PC-3 (cell line): ENCODE measurements at places on chromosomes 5 and 9.
A peak's percentile ranks its signal among the peaks of the same experiment; 100 is the strongest.

DNA sequence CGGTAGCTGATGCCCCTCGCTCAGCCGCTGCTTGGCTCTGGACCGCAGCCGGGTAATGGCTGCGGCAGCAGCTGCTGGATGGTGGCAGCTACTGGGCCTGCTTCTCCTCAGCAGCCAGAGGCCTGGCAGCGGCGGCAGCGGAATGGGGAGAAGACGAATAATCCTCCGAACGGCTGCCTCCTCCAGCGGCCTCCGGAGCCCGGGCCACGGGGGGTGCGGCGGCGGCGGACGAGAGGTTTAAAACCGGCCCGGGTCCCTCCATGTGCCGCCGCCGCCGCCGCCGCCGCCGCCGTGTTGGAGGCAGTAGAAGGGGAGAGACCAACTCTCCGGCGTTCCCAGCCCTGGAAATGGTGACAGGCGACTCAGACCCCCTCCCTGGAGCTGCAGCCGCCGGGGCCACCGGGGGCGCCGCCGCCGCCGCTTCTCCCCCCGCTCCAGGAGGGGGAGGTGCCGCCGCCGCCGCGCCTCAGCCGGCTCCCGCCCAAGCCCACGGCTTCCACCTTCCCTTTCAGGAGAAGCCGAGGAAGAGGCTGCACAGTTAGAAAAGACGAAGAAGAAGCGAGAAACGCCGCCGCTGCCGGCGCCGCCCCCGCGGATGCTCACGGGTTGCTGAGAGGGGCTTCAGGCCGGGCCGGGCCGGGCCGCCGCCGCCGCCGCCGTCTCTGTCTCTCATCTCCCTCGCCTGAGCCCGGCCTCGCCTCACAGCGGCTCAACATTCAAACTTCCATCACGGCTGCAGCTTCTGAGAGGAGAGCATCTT is 118.4 kb upstream of the PRSS3 start:
- H3K4me3 ChIP-seq, result peak overlapping the region; percentile 74
- peak; percentile 25 for DNase-seq
- no peaks in the 10 kb centered on the region for H3K27me3 ChIP-seq
- H3K36me3 ChIP-seq, result no peaks in the 10 kb centered on the region

- H3K36me3 ChIP-seq, result no peaks in the 10 kb centered on the region
- H3K27me3 ChIP-seq, result no peaks in the 10 kb centered on the region
- DNase-seq, result no peak
These were observed 181.0 kb upstream of the CD180 start for GRCh38 chr5:67377631-67378030.

GRCh38 chr9:77475641-77476473 is 172.3 kb downstream of the GNA14 start:
- H3K27ac ChIP-seq, result no peak overlapping the region
- H3K27me3 ChIP-seq, result no peaks in the 10 kb centered on the region
- no peaks in the 10 kb centered on the region for H3K36me3 ChIP-seq
- no peaks in the 10 kb centered on the region for H3K4me1 ChIP-seq

- no peak overlapping the region for H3K4me3 ChIP-seq
- no peaks in the 10 kb centered on the region for H3K27me3 ChIP-seq
- no peak overlapping the region for H3K27ac ChIP-seq
- no peaks in the 10 kb centered on the region for H3K36me3 ChIP-seq
- peak; percentile 23 for DNase-seq
These were observed 455.1 kb upstream of the ZNF608 start for GRCh38 chr5:125201446-125202052.

DNA sequence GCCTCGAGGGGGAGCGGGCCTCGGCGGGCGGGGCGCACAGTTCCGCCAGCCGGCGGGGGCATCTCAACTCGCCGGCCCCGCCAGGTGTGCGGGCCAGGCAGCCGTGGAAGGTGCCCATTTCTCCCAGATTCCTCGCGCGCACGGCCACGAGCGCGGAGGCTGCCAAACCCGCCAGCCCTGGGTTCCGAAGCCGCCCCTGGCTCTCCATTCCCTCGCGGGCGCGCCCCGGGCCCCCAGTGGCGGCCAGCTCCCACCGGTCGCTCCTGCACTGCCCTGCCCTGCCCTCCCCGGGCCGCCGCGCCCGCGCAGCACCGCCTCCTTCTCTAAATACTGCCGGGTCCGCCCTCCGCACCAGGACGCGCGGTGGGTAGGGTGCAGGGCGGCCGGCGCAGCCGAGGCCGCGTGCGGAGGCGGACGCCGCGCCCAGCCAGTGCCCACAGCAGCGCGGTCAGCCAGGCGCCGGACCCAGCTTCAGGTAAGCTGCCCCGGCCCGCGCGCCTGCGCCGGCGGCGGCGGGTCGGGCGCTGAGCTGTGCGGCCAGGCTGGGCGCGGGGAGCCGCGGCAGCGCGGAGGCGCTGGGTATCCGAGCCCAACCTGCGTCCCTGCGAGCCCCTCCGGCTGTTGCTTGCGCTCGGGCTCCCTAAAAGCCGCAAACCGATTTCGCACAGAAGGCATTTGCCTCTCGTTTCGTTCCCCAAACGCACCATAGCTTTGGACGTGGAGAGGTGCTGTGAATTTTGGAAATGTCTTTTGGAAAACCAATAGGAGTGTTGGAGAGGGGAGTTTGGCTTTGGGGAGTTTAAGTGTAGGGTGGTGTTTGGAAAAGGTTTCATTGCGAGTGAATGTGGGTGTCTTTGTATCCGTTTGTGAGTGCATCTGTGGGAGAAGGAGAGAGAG is at the start of gene TMEM171:
TMEM171 (plus strand) TSS at position 354 of the 897 bp plus-strand sequence. CDS start 2,799 bp downstream, outside the sequence.
- H3K36me3 ChIP-seq, result no peaks in the 10 kb centered on the region
- H3K4me1 ChIP-seq, result peaks cover 31% of the 10 kb centered on the region
- DNase-seq, result peak; percentile 42
- H3K4me3 ChIP-seq, result peak within 1 kb of the TSS; percentile 92
- no peaks in the 10 kb centered on the region for H3K27me3 ChIP-seq
- no peak within 1 kb of the TSS for H3K27ac ChIP-seq

DNA sequence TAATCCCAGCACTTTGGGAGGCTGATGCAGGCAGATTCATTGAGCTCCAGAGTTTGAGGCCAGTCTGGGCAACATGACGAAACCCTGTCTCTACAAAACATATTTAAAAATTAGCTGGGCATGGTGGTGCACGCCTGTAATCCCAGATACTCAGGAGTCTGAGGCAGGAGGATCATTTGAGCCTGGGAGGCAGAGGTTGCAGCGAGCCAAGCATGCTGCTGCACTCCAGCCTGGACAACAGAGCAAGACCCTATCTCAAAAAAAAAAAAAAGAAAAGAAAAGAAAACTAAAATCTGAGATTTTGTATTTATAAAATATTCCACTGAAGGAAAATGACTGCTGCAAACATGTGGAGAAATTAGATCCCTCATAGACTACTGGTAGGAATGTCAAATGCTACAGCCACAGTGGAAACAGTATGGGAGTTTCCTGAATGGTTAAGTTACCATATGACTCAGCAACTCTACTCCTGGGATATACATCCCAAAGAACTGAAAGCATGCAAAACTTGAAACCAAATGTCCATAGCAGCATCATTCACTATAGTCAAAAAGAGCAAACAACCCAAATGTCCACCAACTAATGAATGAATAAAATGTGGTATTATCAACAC is 106.1 kb downstream of the UBAP2 start:
- H3K4me1 ChIP-seq, result peaks cover 43% of the 10 kb centered on the region
- H3K27ac ChIP-seq, result peak overlapping the region; percentile 67
- DNase-seq, result peak; percentile 71
- no peaks in the 10 kb centered on the region for H3K27me3 ChIP-seq

DNA sequence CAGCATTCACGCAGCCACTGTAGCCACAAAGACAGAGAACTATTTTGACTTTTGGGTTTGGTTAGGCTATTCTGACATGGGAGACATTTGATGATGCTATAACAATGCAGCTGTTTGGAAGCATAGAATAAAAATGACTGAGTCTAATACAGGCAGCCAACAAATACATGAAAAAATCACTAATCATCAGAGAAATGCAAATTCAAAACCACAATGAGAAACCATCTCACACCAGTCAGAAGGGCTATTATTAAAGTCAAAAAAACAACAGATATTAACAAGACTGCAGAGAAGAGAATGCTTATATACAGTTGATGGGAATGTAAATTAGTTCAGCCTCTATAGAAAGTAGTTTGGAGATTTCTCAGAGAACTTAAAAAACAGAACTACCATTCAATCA is 107.1 kb upstream of the POC5 start:
- no peak for DNase-seq
- H3K27me3 ChIP-seq, result peaks cover 31% of the 10 kb centered on the region
- no peak overlapping the region for H3K4me3 ChIP-seq
- no peak overlapping the region for H3K27ac ChIP-seq

- no peak overlapping the region for H3K27ac ChIP-seq
- H3K36me3 ChIP-seq, result no peaks in the 10 kb centered on the region
- no peak overlapping the region for H3K4me3 ChIP-seq
- no peaks in the 10 kb centered on the region for H3K4me1 ChIP-seq
- no peaks in the 10 kb centered on the region for H3K27me3 ChIP-seq
These were observed 49.5 kb upstream of the CD180 start for GRCh38 chr5:67246108-67246507.

GRCh38 chr5:14218897-14219573 is 75.9 kb downstream of the TRIO start:
- H3K4me3 ChIP-seq, result no peak overlapping the region
- H3K4me1 ChIP-seq, result peaks cover 59% of the 10 kb centered on the region
- H3K27ac ChIP-seq, result no peak overlapping the region
- peaks cover 21% of the 10 kb centered on the region; the same call in 1 of the 2 replicates for H3K36me3 ChIP-seq
- no peaks in the 10 kb centered on the region for H3K27me3 ChIP-seq

DNA sequence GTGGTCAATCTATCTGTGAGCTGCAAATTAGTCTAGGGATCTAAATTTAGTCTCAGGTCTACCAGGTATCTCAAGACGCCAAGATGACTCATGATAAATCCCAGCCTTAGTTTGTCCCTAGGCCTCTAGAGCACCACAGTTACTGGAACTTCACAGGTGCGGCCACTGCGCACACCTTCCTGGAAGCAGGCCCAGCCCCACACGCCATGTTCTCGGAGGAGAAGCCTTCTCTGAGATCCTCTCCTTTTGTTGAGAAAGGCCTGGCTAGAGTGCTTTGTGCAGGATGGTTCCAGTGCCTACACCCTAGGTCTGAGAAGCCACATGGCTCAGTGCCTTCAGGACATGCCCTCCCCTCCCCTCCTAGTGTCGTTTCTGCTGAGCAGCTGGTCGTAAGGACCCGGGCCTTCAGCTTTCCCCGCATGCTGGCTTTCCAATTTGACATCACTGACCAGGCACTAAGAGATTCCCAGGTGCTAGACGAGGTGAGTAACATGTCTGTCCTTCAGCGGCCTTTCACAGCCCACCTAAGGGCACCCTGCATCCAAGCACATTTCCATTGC is 51.9 kb downstream of the IPPK start:
- H3K27ac ChIP-seq, result no peak overlapping the region
- H3K4me3 ChIP-seq, result no peak overlapping the region
- peaks cover 10% of the 10 kb centered on the region; the same call in 1 of the 2 replicates for H3K36me3 ChIP-seq
- no peaks in the 10 kb centered on the region for H3K4me1 ChIP-seq

DNA sequence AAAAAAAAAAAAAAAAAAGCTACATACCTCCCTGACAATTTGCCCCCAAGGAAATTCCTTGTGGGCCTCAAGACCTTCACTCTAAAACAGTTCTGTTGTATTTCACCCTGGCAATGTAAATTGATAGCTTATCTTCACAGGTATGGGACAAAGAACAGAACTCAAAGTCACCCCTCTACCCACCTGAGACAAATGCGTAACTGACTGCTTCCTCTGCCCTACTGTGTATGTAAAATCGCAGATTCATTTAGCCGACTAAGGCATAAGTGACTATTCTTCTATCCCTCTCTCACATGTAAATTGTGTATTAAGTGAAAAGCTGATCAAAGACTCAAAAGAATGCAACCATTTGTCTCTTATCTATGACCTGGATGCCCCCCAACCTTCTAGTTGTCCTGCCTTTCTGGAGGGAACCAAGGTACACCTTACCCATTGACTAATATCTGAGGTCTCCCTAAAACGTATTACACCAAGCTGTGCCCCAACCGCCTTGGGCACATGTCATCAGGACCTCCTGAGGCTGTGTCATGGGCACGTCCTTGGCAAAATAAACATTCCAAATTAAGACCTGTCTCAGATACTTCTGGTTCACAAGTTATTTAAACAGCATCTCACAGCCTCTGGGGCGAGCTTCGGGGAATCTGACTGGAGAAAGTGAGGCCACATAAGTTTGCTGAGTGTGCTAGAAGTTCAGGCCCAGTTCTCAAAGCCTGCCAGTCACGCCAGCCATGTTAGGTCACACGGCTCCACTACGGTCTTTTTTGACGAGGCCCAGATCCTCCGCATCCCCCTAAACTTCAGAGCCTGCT is 954 bp downstream of the TBCA start:
- no peaks in the 10 kb centered on the region for H3K27me3 ChIP-seq
- peak overlapping the region; percentile 90 for H3K27ac ChIP-seq
- peaks cover 51% of the 10 kb centered on the region for H3K4me1 ChIP-seq
- peak overlapping the region; percentile 84 for H3K4me3 ChIP-seq
- H3K36me3 ChIP-seq, result peaks cover 11% of the 10 kb centered on the region; the same call in 1 of the 2 replicates
- DNase-seq, result peak; percentile 7

GRCh38 chr9:116002624-116003023 is 151.0 kb upstream of the PAPPA start:
- peak overlapping the region; percentile 62 for H3K27ac ChIP-seq
- no peak overlapping the region for H3K4me3 ChIP-seq
- no peaks in the 10 kb centered on the region for H3K36me3 ChIP-seq
- H3K27me3 ChIP-seq, result no peaks in the 10 kb centered on the region
- peaks cover 45% of the 10 kb centered on the region for H3K4me1 ChIP-seq
- peak; percentile 84 for DNase-seq

DNA sequence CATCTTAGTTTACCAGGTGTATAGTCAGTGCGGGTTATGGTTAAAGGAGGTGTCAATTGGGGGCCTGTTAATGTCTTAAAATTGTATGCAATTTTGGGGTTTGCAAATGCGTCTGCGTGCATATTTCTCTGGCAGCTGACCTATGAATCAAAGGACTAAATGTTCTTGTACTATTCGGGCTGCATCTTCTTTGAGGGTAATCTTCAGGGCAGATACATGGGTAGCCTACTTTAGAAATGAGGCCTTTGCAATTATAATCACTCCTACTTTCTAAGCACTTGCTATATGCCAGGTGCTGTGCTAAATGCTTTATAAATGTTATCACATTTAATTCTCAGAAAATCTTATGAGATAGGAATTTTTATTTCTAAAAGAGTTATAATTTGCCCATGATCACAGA is 58.2 kb downstream of the NDFIP1 start:
- H3K4me1 ChIP-seq, result no peaks in the 10 kb centered on the region
- H3K4me3 ChIP-seq, result no peak overlapping the region
- H3K27ac ChIP-seq, result no peak overlapping the region
- no peaks in the 10 kb centered on the region for H3K36me3 ChIP-seq
- DNase-seq, result no peak

GRCh38 chr5:1208743-1209488 is 7.5 kb downstream of the SLC6A19 start:
- H3K27ac ChIP-seq, result no peak overlapping the region
- no peaks in the 10 kb centered on the region for H3K4me1 ChIP-seq
- H3K36me3 ChIP-seq, result no peaks in the 10 kb centered on the region
